Heart left ventricle (tissue), 16 donors: ENCODE measurements at places on chromosomes 1 and 21. TPM values are rescaled to one million over a fixed set of nuclear protein-coding genes. Genes with fewer than 3 reads are reported as not detected.

The TTC22 gene
- total RNA-seq, result not detected

The DR1 gene
- 45.1 TPM for total RNA-seq

The WLS gene
- 92.1 TPM for total RNA-seq

The MCOLN3 gene
- 0.24 TPM for total RNA-seq

The LRRIQ3 gene
- total RNA-seq, result 0.82 TPM

The PTPRC gene
- 5.2 TPM for total RNA-seq

DNA sequence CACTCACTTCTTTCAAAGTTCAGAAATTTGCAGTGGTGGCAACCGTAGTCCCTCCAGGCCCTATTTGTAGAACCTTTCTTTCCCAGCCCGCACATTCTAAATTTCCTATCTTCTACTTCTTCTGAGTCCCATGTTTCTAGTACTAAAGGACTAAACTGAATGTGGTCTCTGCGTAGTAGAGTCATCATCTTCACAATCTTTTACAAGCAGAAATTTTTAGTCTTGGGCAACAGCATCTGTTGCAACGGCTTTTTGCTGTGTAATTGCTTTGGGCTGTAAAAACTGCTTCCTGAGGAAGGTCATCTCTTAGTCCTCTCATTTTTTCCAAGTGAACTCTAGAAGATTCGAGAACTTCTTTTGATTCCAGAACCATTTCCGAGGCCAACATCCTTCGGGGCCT lies 23.9 kb downstream of the VAV3 start:
- H3K4me3 ChIP-seq, result peak overlapping the region; percentile 9
- H3K27ac ChIP-seq, result peak overlapping the region; percentile 89
- H3K36me3 ChIP-seq, result no peaks in the 10 kb centered on the region
- H3K27me3 ChIP-seq, result no peaks in the 10 kb centered on the region

- no peaks in the 10 kb centered on the region for H3K27me3 ChIP-seq
- peaks cover 14% of the 10 kb centered on the region for H3K36me3 ChIP-seq
- no peak for DNase-seq
- no peak overlapping the region for H3K4me3 ChIP-seq
Measured at GRCh38 chr1:59917026-59917784, 9.4 kb downstream of the CYP2J2 start.

- no peak overlapping the region for H3K4me3 ChIP-seq
- H3K27ac ChIP-seq, result no peak overlapping the region
- no peak for DNase-seq
- no peaks in the 10 kb centered on the region for H3K4me1 ChIP-seq
- H3K36me3 ChIP-seq, result no peaks in the 10 kb centered on the region
Measured at GRCh38 chr1:186236921-186237320, 138.1 kb downstream of the TPR start.

DNA sequence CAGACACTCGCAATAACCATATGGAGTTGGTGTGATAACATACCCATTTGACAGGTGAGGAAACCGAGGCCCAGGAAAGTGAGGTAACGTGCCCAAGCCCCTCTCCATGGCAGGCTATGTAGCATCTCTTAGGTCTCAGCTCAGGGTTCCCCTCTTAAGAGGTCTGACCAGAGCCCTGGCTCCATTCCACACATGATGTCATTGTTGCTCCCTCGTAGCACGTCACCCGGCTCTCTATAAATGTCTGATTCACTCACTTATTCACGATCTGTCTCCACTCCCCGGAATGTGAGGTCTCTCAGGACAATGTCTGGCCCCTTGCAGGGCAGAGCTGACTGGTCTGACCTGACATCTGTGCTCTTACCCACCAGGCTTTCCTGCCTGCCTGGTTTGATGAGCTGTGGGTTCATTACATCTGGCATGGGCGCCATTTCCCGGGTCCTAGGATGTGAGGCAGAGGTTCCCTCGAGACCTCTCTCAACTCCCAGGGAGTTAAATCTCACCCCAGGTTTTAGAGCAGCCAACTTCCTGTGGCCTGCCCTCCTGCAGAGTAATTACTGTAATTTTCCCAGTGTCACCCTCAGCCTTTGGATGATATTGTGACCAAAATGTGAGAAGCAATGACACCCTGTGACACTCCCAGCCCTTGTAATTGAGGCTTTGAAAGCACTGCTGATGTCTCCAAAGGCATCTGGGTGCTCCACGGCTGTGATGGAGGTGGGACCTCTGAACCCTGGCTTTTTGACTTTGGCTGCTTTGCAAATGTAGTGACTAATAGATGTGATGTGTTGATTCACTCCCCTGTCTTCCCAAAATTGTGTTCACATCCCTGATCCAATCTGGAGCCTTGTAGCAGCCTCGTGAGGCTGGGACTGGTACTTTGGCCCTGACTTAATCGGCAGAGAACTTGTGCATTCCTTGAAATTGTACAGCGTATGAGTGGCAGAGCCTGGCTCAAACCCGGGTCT lies 10.6 kb downstream of the ACTL8 start:
- no peaks in the 10 kb centered on the region for H3K36me3 ChIP-seq
- peaks cover 10% of the 10 kb centered on the region for H3K4me1 ChIP-seq
- no peak overlapping the region for H3K4me3 ChIP-seq
- DNase-seq, result no peak
- H3K27me3 ChIP-seq, result no peaks in the 10 kb centered on the region

DNA sequence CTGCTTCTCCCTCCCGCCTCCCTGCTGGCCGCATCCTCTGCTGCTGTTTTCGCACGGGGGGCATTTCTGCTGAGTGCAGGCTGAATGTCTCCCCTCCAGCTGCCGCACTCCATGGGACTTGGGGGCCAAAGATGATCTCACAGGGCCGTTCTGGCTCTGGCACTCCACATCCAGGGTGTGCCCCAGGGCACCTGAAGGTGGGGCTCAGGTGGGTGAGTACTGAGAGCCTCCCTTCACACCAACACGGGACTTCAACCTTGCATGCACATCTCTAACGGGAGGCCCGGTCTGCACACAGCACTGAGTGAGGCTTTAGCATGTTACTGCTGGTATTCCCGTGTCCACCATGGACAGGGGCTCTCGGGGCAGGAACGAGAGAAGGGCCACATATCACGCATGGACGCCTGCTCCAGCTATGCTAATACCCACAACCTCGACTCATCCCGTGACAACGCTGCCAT lies 88.9 kb downstream of the DMRTB1 start:
- no peak overlapping the region for H3K4me3 ChIP-seq
- H3K27me3 ChIP-seq, result no peaks in the 10 kb centered on the region
- DNase-seq, result peak; percentile 54

- no peak overlapping the region for H3K4me3 ChIP-seq
- no peaks in the 10 kb centered on the region for H3K36me3 ChIP-seq
- no peak for DNase-seq
- no peaks in the 10 kb centered on the region for H3K27me3 ChIP-seq
- no peak overlapping the region for H3K27ac ChIP-seq
Measured at GRCh38 chr1:42211224-42211623, 46.7 kb upstream of the GUCA2A start.

GRCh38 chr21:30487336-30487735 lies at the start of gene KRTAP19-2:
Gene KRTAP19-2 (minus strand): TSS chr21:30487436. CDS start chr21:30487348, 88 bp downstream.
- H3K4me3 ChIP-seq, result no peak within 1 kb of the TSS
- H3K4me1 ChIP-seq, result peaks cover 5% of the 10 kb centered on the region
- DNase-seq, result no peak

DNA sequence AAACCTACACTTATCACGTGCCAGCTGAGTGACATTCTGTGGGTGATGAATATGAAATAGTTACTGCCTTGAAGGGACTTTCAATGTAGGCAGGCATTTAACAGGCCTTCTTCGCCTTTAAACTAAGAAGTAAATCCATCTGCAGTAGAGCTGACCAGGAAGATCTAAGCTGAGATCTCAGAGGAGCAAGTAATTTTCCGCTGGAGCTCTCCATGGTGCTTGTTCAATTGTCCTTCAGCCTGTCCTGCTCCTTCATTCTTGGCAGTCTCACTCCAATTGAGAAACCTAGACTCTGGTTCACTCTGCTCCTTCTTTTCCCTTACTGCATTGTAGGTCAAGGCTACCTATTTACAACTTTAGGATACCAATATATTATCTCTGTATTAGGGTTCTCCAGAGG lies 183.5 kb downstream of the HMCN1 start:
- no peak for DNase-seq
- H3K27me3 ChIP-seq, result no peaks in the 10 kb centered on the region
- H3K36me3 ChIP-seq, result no peaks in the 10 kb centered on the region

DNA sequence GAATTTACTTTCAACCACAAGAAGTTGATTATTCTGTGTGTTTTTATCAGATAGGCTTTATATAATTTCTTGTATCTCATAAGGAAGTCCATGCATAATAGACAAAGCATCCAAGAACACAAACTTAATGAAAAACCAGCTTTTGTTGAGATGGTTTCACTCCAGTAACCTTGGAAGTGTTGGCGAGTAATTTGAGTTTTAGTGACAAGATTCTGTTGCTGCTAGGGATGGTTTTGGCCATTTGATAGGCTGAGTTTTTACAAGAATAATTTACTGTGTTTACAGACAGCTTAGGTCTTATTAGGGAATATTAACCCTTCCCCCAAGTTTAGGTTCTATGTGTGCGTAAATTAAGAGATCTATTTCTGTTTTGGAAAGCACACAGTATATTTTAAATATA lies 513.6 kb downstream of the USP25 start:
- H3K27ac ChIP-seq, result no peak overlapping the region
- H3K4me1 ChIP-seq, result no peaks in the 10 kb centered on the region
- H3K36me3 ChIP-seq, result no peaks in the 10 kb centered on the region
- no peak for DNase-seq

DNA sequence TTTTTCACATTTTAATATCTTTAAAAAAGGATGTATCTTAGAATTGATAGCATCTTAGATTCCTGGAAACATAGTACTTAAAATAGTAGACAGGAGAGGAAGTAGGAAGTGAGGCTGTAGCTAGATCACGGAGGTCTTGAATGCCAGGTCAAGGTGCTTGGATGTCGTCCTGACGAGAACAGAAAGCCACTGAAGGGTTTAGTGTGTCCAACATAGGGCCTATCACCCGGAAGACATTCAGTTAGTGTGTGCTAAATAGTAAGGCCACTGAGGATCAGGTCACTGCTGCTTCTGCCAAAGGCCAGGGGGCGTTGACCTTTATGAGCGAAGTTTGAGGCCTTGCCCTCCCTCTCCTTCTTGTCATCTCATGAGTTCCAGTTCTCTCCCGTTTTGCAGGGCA lies 35.7 kb downstream of the RAB3B start:
- no peak for DNase-seq
- H3K27me3 ChIP-seq, result no peaks in the 10 kb centered on the region
- no peaks in the 10 kb centered on the region for H3K36me3 ChIP-seq
- H3K27ac ChIP-seq, result no peak overlapping the region
- no peak overlapping the region for H3K4me3 ChIP-seq

- peaks cover 11% of the 10 kb centered on the region for H3K27me3 ChIP-seq
- peaks cover 12% of the 10 kb centered on the region for H3K4me1 ChIP-seq
- DNase-seq, result no peak
Measured at GRCh38 chr1:201260648-201261311, 22.5 kb upstream of the PKP1 start.

- H3K27me3 ChIP-seq, result no peaks in the 10 kb centered on the region
- H3K4me3 ChIP-seq, result no peak overlapping the region
- no peaks in the 10 kb centered on the region for H3K36me3 ChIP-seq
- H3K4me1 ChIP-seq, result no peaks in the 10 kb centered on the region
- no peak for DNase-seq
Measured at GRCh38 chr1:245207056-245207638, 52.4 kb downstream of the KIF26B start.

DNA sequence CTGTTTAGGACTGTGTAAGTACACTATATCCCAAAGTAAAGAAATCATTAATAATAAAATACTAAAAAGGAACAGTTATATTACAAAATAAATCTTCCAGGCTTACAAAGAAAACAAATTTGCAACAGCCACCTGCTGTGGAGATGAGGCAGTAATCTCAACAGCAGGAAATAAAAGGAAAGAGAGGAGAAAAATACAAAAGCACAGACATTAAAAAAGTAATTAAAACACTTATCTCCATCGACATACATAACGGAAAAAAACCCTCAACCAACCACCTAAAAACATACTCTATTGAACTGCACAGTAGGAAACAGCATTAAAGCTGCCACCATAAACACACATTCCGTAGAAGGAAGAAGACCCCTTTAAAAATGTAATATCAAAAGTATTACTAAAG lies 317.6 kb downstream of the DPYD start:
- no peak for DNase-seq
- H3K27ac ChIP-seq, result no peak overlapping the region
- no peaks in the 10 kb centered on the region for H3K27me3 ChIP-seq

- H3K27ac ChIP-seq, result peak overlapping the region; percentile 97
- no peaks in the 10 kb centered on the region for H3K27me3 ChIP-seq
- peaks cover 16% of the 10 kb centered on the region for H3K4me1 ChIP-seq
- peak overlapping the region; percentile 71 for H3K4me3 ChIP-seq
Measured at GRCh38 chr1:202966006-202966898, 805 bp downstream of the CYB5R1 start.

- H3K4me3 ChIP-seq, result no peak overlapping the region
- DNase-seq, result no peak
- no peak overlapping the region for H3K27ac ChIP-seq
- H3K4me1 ChIP-seq, result no peaks in the 10 kb centered on the region
- H3K36me3 ChIP-seq, result no peaks in the 10 kb centered on the region
Measured at GRCh38 chr1:165289556-165289955, 67.0 kb downstream of the LMX1A start.

DNA sequence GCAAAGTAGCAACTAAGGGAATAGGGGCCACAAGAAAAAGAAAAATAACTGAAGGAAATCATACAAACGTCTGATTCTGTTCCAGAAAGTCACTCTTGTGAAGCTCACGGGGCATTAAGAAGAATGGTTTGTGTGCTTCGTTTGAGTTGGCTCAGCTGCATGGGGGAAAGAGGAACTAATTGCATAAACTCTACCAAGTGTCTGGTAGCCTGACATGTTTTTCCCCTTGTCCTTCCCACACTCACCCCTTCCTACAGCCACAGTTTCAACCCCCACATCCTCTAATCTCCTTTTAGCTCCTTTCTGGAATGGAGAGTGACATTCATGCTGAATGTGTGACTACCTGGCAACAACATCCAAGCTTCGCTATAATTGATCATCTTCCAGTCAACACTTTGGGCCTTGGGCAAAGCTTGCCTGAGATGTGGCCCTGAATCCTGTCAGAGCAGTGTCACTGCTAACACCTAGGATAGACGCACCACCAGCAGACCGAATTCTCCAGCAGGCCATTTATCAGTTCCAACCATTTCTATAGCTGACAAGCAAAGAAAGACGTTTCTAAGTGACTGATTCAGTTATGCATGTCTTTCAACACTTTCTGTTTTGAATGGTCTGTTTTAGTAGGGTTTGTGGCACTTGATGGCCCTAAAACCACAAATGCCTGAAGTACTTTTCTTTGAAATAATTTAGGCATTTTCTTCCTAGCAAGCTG lies 439.6 kb downstream of the TTLL7 start:
- no peaks in the 10 kb centered on the region for H3K27me3 ChIP-seq
- H3K4me1 ChIP-seq, result no peaks in the 10 kb centered on the region
- H3K4me3 ChIP-seq, result no peak overlapping the region
- no peak overlapping the region for H3K27ac ChIP-seq
- no peaks in the 10 kb centered on the region for H3K36me3 ChIP-seq

GRCh38 chr1:109112056-109112651 lies 1.8 kb upstream of the ELAPOR1 start:
- DNase-seq, result no peak
- H3K4me1 ChIP-seq, result peaks cover 23% of the 10 kb centered on the region
- no peak overlapping the region for H3K4me3 ChIP-seq
- no peaks in the 10 kb centered on the region for H3K36me3 ChIP-seq
- peaks cover 24% of the 10 kb centered on the region for H3K27me3 ChIP-seq

GRCh38 chr1:6260961-6261614 lies at the start of gene GPR153:
Gene GPR153 (minus strand): TSS chr1:6261098. CDS start chr1:6254905, 6,193 bp downstream.
- H3K4me1 ChIP-seq, result peaks cover 26% of the 10 kb centered on the region
- H3K36me3 ChIP-seq, result no peaks in the 10 kb centered on the region
- peaks cover 8% of the 10 kb centered on the region for H3K27me3 ChIP-seq
- H3K4me3 ChIP-seq, result peak within 1 kb of the TSS; percentile 75
